Osteoblast (primary cell): ENCODE measurements at places on chromosomes 2 and 18. TPM values are rescaled to one million over a fixed set of nuclear protein-coding genes. Genes with fewer than 3 reads are reported as not detected.
A peak's percentile ranks its signal among the peaks of the same experiment; 100 is the strongest.

The FARP2 gene
- 41.3 and 44.5 TPM in 2 replicates for total RNA-seq

The PSMA8 gene
- not detected in 2 replicates for total RNA-seq

The RAB6C gene
- not detected in 2 replicates for total RNA-seq

The GKN1 gene
- total RNA-seq: 0.29 TPM in 1 of 2 replicates, not detected in the other

DNA sequence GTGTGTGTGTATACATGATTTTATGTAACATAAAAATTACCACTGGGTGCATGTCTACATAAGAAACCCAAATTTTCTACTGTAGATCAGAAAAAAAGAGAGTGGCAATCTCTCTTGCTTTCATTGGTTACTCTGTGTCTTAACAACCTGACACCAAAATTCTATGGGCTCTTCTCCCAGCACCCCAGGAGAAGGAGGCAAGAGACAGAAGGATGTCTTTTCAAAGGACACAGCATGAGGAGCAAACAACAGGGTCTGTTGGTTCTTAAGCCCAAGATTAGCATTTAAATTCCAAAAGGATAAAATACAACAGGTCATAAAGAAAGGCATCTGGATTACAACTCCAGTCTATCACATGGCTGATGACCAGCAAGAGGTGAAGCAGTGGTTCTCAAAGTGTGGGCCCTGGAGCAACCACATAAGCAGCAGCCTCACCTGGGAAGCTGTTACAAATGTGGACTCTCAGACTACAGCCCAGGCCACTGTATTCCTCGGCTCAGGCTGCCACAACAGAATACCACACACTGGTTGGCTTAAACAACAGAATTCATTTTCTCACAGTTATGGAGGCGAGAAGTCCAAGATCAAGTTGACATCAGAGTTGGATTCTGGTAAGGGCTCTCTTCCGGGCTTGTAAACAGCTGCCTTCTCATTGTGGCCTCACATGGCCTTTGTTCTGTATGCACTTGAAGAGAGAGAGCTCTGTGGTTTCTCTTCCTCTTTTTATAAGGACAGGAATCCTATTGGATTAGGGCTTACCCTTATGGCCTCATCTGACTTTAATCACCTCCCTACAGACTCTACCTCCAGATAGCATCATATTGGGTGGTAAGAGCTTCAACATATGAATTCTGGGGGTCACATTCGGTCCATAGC, 79.8 kb upstream of the RNF152 start:
- H3K4me1 ChIP-seq: no peaks in the 10 kb centered on the region
- no peak overlapping the region for H3K27ac ChIP-seq
- no peaks in the 10 kb centered on the region for H3K36me3 ChIP-seq
- no peak overlapping the region for H3K4me3 ChIP-seq
- no peaks in the 10 kb centered on the region for H3K27me3 ChIP-seq

DNA sequence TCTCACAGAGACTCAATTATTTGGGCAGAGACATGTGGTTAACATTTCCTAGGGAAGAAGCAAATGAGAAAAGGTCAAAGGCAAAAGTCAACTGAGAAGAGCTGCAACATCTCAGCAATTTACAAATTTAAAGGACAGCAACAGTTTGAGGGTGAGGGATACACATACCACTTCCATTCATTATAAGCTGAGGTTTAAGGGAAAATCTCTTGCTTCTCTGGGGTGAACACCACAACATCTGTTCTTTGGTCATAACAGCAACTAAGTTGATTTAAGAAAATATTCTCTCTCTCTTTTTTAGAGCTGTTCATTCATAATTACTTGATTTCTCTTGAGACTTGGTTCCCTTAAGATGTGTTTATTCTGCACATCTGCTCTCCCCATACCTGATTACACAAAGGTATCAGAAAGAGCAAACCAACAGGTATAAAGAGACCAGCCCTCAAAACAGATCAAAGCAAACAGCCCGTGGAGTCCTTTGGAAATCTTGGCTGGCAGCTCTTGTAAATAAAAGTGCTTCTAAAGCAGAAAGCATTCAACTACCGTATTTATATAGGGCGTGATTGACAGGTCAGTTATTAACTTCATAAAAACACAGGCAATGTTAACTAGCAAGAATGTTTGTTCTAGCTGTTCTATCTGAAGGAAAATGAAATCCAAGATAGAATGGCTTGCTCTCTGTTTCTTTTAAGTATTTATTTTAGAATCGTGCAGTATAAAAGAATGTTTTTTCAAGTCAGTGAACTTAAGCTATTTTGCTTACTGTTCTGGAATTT, 132.8 kb downstream of the THADA start:
- no peak overlapping the region for H3K4me3 ChIP-seq
- no peaks in the 10 kb centered on the region for H3K27me3 ChIP-seq
- DNase-seq: peak; percentile 3
- H3K4me1 ChIP-seq: peaks cover 70% of the 10 kb centered on the region
- H3K36me3 ChIP-seq: no peaks in the 10 kb centered on the region

GRCh38 chr2:78351208-78351607, 674.3 kb upstream of the REG3G start:
- H3K36me3 ChIP-seq: no peaks in the 10 kb centered on the region
- no peak for DNase-seq
- no peaks in the 10 kb centered on the region for H3K27me3 ChIP-seq
- no peak overlapping the region for H3K27ac ChIP-seq

DNA sequence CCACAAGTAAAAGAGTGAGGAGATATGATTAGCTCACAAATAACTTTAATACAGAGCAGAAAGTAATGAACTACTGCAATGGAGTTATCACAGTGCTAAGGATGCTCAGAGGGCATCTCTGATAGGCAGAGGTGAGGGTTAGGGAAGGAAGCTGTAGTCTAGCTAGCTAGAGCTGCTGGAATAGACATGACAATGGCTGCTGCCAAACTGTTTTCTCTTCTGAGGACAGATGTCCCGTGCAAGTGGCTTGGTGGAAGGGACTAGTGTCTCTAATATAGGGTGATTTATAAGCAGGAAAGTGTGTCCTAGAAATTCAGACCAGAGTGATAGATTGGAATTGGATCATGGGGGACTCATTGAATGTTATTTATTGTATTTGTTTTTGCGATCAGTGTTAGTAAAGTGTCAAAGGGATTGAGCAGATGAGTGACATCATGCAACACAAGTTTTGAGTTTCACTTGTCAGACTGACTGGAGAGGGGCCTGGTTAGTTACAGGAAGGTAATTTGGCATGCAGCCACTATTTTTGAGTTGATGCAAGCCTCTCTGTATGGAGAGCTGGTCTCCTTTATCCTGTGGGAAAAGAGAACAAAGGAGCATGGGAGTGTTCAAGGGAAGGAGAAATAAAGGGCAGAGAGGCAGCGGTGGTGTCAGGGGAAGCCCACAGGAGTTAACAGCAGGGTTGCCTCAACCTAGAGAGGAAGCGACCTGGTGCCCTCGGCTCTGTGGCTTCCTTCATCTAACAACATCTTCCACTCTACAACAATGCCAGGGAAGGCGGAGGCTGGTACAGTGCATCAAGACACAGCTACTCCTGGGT, 1.9 kb downstream of the CTLA4 start:
- H3K27ac ChIP-seq: no peak overlapping the region
- no peak for DNase-seq
- no peaks in the 10 kb centered on the region for H3K4me1 ChIP-seq

DNA sequence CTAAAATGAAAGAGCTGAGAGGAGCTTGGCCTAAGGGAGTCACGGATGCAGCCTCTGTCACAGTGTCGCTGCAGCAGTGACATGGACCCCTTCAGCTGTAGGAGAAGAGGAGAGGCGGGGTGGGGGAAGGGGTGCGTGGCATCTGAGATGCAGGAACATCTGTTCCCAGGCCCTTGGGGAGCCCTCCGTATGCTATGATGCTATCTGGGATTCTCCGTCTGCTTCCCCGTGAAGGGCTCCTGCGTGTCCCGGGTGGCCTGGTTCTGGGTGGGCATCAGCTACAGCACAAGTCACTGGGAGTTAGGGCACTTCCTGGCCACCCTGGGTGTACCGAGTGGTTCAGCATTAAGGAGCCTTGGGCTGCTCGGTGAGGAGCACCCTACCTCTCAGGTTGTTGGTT, 35.6 kb upstream of the B3GNT7 start:
- no peaks in the 10 kb centered on the region for H3K36me3 ChIP-seq
- H3K4me1 ChIP-seq: peaks cover under 1% of the 10 kb centered on the region
- H3K27me3 ChIP-seq: no peaks in the 10 kb centered on the region
- no peak for DNase-seq

DNA sequence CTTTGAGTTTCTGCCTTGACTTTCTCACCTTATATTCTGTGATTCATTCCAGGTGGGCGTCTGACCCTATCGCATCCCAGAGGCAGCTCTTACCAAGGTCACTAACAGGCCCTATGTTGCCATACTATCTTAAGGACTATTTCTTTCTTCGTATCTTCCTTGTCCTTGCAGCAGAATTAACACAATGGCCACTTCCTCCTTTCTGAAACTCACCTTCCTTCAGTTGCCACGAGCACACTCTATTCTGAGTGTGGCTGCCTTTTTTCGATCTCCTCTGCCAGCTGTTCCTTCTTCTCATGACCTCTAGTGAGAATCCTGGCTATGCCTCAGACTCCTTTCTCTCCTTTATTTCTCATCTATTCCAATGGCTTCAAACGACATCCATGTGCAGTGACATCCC, 160.4 kb upstream of the CCDC195 start:
- no peak overlapping the region for H3K4me3 ChIP-seq
- DNase-seq: no peak
- no peak overlapping the region for H3K27ac ChIP-seq
- H3K27me3 ChIP-seq: no peaks in the 10 kb centered on the region
- peaks cover 91% of the 10 kb centered on the region for H3K36me3 ChIP-seq
- H3K4me1 ChIP-seq: peaks cover 1% of the 10 kb centered on the region

DNA sequence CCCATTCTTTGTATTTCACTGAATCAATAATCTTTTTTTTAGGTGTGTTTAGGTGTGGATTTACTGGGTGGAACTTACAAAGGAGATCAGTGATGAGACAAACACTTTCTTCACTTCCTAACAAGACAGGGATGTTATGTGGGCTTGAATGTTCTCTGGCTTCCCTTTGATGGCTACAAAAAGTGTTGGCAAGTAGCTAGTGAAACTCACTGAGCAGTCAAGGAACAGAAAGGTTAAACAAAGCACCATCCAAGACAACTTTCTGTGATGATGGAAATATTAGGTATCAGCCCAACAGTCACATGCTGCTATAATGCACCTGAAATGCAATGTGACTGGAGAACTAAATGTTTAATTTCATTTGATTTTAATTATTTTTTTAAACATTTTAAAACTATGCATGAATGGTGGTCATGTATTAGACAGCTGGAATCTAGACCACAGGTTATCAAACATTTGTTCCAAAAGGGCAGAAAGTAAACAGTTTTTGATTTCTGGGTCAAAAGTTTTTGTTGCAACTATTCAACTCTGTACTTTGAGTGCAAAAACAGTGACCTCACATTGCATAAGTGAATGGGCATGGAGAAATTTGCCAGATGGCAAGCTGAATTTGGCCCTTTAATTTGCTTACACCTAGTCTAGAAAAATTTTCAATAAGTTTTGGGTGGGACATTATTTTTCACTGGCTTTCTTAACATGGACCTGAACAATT, 1272.7 kb upstream of the TMEFF2 start:
- no peak overlapping the region for H3K4me3 ChIP-seq
- H3K27me3 ChIP-seq: no peaks in the 10 kb centered on the region
- H3K27ac ChIP-seq: no peak overlapping the region

GRCh38 chr2:215526341-215526740, 90.5 kb upstream of the FN1 start:
- H3K4me3 ChIP-seq: no peak overlapping the region
- DNase-seq: no peak
- no peak overlapping the region for H3K27ac ChIP-seq
- peaks cover 42% of the 10 kb centered on the region for H3K4me1 ChIP-seq

DNA sequence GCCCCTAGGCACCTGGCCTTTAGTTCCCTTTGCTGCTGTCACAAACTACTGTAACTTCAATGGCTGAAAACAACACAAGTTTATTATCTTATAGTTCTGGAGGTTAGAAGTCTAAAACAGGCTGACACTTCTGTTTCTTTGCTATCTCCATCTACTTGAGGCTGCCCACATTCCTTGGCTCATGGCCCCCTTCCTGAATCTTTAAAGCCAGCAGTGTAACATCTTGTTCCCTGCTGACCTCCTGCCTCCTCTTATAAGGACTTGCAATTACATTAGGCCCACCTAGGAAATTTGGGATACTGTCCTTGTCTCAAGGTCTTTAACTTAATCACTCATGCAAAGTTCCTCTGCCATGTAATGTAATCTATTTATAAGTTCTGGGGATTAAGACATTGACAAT, 6.5 kb downstream of the SMYD1 start:
- H3K4me3 ChIP-seq: no peak overlapping the region
- no peak for DNase-seq
- H3K27ac ChIP-seq: no peak overlapping the region
- peaks cover 6% of the 10 kb centered on the region for H3K4me1 ChIP-seq
- no peaks in the 10 kb centered on the region for H3K27me3 ChIP-seq
- H3K36me3 ChIP-seq: no peaks in the 10 kb centered on the region

GRCh38 chr2:163191372-163191771, 352.8 kb upstream of the KCNH7 start:
- DNase-seq: peak; percentile 6
- no peak overlapping the region for H3K4me3 ChIP-seq
- no peaks in the 10 kb centered on the region for H3K27me3 ChIP-seq
- H3K4me1 ChIP-seq: no peaks in the 10 kb centered on the region

DNA sequence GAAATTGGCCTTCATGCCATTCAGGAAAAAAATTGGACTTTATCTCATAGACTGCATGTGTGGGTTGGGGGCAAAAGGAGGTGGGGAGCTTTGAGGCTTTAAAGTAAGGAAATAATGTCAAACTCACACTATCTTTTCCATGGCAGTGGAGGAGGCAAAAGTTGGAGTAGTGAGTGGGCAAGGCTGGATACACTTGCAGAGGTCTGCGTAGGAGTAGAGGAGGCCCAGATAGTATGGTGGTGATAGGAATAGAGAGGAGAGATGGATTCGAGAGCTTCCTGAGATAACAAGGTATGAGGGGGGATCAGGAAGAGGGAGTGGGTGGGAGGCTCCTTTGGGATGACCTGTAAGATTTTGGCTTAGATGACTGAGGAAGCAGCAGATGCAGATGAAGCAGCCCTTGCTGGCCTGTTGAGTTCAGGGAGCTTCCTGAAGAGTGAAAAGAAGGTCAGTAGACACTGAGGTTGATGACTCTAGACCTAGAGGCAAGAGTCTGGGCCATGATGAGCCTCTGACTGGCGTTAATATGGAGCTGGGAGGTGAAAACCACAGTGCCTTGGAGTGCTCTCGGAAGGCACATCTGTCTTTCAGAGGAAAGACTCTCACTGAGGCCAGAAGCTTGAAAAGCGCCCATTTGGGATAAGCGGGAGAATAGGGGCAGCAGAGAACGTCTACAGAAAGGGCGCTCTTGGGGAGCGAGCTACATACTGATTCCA, 5.8 kb downstream of the UNC50 start:
- H3K4me3 ChIP-seq: no peak overlapping the region
- H3K4me1 ChIP-seq: peaks cover 15% of the 10 kb centered on the region
- peaks cover 77% of the 10 kb centered on the region for H3K36me3 ChIP-seq
- DNase-seq: no peak

DNA sequence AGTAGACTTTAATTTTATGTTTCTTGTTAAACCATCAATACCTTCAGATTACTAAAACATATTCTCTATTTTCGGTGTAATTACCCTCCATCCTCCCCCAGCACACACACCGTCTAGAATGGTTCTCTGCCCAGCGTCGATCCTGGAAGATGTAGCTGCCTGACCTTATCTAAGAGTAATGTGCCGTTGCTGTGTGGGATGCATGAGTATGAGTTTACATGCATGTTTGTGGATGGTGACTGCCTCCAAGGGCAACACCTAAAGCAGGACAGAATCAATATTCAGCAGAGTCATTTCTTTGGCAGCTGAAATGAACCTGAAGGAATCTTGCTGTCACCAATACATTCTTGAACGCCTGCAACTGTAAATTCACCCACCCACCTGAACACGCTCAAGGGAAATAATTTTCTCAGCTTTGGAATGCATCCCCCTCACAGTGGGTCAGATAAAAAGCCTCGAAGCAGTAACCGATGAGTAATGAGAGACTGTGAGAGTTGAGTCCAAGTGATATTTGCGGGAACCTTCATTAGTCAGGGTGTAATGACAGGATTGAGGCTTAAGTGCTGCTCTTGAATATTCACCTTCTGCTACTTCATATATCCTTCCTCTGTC, 155.8 kb upstream of the RND3 start:
- no peak for DNase-seq
- H3K4me1 ChIP-seq: peaks cover 57% of the 10 kb centered on the region
